ENCODE measurements at places on chromosomes 6 and 20.

GRCh38 chr6:6856538-6857523 is 250.9 kb upstream of the RREB1 start:
- no peak for DNase-seq

DNA sequence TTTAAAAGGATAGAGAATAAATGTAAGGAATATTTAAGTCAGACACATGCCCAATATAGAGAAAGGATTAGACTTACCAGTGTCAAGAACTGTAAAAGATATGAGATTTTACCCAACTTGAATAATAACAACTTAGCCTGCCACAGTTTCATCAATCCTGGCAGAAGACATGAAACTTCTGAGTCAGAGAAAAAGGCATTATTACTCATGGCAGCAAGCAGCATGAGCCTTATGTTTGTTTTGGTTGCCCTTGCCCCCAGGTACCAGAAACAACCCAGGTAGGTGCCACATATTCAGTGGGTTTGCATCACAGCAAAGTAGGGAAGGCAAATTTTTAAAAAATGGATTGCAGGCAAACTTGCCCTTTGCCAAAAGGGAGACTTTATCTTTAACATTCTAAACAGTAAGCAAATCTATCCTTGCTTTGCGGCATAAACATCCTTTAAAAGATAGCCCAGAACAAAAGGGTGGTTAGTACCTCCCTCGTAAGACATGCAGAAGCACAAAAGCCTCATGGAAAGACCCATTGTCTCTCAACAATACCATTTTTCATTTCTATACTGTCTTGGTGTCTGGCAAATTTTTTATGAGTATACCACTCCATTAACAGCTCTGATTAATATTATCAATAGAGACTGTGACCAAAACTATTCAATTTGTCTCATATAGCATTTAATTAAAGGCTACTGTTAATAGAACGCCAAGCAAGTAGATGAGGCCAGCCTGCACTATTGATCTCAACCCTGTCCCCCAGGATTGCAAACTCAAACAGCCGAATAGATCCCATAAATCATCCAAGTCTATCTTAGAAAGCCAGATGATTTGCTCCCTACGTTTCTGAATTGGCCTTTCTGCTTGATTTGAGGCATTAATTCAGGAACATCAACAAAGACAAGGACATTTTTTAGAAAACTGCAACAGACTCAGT is 185.1 kb downstream of the COL19A1 start:
- no peak for DNase-seq

DNA sequence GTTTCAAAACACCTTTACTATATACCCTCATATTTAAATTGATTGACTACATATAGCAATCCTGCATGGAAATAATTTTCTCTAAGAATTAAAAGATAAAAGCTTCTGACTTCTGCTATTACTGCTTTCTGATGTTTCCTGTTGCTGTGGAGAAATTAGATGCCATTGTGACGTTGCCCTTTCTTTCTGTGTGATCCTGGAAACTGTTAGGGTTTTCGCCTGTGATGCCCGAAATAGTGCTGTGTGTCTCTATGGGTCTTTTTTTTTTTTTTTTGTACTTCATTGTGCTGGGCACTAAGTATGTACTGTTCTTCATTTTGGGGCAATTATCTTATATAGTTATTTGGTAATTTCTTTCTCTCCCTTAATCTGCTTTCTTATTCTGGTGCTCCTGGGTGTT is 205.0 kb downstream of the ARID1B start:
- no peak for DNase-seq

DNA sequence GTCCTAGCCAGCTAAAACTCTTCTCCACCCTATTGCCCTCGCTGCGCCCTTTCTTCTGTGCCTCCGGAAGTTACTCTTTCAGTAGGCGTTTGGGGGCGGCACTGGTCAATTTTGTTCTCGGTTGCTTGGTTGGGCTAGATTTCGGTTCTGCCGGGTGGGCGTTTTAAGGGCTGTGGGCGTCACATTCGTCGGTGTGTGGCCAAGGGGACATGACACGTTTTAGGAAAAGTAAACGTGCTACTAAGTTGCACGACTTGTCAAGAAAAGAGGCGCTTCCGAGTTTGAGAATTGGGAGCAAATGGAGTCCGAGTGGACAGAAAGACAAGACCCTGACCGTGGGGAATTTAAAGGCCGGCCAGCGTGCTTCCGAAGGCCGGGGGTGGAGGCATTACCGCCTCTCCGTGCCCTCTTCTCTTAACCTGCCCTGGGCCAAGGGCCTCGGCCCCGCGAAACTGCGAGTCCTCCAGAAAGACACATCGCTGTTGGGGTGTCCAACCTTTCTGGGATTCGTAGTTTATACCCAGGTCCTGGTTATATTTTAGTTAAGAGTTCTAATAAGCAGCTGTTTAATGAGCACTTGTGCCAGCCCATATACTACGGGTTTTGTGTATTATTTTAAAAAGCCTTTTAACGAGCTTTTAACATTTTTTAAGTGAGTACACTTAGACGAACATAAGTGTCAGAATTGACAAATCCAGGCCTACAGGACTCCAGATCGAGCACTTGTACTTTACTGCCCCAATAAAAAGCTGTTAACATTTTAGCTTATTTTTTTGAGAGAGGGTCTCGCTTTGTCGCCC is 664 bp upstream of the BAG6 start:
- no peak for DNase-seq

DNA sequence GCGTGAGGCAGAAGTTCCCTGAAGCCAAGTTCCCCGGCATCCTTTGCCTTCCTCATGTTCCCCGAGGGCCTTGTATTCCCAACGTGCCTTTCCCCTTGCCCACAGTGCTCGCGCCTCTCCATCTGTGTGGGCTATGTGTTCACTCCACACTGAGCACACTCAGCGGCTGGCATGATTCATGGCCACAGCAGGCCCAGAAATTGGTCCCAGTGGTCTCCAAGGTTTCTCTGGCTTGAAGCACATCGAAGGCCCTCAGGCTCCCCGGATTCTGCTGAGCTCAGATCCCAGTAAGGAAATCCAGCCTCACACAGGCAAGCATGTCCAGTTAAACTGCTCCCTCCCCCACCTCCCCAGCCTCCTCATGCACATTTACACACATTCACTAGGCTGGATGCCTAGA is 123.6 kb downstream of the ISM1 start:
- DNase-seq, result no peak

GRCh38 chr20:41507851-41508250 is 110.3 kb downstream of the CHD6 start:
- DNase-seq, result no peak

DNA sequence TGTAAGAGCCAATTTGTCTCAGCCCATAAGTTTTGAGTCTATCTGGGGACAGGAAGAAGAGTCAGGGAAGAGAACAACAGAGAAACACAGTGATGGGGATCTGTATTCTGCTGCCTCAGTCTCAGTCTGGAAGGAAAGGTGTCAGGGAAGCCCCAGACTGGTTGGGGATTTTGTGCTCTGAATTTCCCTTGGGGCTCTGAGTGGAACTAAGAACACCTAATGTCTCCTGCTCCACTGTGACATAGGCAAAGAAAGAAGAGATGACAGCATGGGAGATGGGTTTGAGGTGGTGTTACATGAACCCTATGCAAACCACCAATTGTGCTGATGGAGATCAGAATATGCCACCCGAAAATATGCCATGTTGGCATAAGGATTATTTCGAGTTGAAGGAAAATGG is 139.5 kb upstream of the MYLIP start:
- no peak for DNase-seq

DNA sequence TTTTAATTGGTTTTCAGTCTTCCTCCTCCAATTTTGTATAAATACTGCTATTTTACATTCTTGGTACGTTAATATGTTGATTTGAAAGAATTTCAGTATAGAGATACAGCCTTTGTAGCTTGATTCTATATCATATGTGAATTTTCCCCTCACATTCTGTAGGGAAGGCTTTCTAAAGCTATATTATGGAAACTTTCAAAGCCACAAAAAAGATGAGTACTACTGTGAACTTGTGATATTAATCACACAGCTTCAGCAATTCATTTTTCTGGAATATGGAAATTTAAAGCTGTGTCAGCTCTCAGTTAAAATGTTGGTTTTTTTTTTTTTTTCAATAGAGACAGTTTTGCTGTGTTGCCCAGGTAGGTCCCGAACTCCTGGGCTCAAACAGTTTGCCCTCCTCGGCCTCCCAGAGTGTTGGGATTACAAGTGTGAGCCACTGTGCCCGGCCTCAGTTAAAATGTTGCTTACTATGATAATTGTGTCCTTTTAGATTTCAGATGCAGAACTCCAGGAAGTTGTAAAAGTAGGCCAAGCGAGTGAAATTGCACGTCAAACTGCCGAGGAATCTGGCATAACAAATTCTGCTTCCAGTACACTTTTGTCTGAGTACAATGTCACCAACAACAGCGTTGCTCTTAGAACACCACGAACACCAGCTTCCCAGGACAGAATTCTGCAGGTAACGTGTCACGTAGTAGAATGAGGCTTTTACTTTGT is 20.6 kb downstream of the CDC5L start:
- DNase-seq, result no peak

GRCh38 chr20:37615340-37616109 is 78.3 kb upstream of the CTNNBL1 start:
- peak; percentile 5 for DNase-seq

DNA sequence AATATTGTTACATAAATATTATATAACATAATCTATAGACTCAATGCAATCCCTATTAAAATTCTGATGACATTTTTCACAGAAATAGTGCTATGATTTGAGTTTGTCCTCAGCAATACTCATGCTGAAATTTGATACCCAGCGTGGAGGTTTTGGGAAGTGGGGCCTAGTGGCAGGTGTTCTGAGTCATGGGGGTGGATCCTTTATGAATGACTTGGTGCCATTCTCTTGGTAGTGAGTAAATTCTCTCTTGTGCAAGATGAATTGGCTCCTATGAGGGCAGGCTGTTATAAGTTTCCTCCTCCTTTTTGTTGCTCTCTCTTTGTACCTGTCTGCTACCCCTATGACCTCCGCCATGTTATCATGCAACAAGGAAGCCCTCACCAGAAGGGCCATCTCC is 65.8 kb downstream of the SHPRH start:
- DNase-seq, result no peak

Measured in stimulated activated CD8-positive, alpha-beta memory T cell treated with anti-CD3 and anti-CD28 coated beads, Interleukin-4, amount 100 ng/mL, for 1 hour (primary cell).